Sigmoid colon (tissue), 7 donors: ENCODE measurements at places on chromosomes 7 and 10. TPM values are rescaled to one million over a fixed set of nuclear protein-coding genes. Genes with fewer than 3 reads are reported as not detected.

DNA sequence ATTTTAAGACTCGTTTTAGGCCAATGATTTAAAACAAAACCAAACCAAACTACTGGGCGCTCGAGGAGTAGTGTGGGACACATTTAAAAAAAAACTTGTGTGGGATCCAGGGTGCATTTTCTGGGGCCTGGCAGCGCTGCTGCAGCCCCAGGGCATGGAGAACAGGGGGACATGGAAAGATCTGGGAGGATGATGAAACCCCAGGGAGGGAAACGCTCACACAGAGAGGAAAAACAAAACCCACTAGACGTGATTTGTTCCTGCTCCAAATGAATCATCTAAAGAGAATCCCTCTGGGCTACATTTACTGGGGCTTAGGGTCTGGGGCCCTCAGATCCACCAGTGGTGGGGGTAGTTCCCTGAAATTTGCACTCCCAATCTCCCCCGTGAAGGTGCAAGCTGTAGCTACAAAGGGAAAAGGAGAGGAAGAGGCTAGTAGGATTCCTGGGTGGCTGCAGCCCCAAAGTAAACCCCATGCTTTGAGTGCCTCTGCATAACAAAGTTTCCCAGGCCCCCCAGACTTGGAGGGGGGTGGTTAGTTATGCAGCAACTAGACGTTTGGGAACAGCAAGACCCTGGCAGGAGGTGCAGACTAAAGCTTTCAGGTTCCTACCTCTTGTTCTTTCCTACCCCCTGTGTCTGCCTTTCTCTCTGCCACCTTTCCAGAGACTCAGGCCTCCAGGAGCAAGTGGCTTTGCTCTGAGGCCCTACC lies 14.5 kb upstream of the HOXA13 start:
- H3K4me3 ChIP-seq = no peak overlapping the region
- H3K27ac ChIP-seq = no peak overlapping the region
- no peaks in the 10 kb centered on the region for H3K4me1 ChIP-seq
- peaks cover 13% of the 10 kb centered on the region for H3K27me3 ChIP-seq
- no peak for DNase-seq

- H3K4me1 ChIP-seq = peaks cover 20% of the 10 kb centered on the region
- H3K4me3 ChIP-seq = no peak overlapping the region
- H3K36me3 ChIP-seq = peaks cover 49% of the 10 kb centered on the region
- peak overlapping the region; percentile 96 for H3K27ac ChIP-seq
- no peaks in the 10 kb centered on the region for H3K27me3 ChIP-seq
These were observed 7.0 kb downstream of the AIMP2 start for GRCh38 chr7:6015917-6016652.

GRCh38 chr7:130476297-130477150 lies 15.4 kb upstream of the MEST start:
- H3K27ac ChIP-seq = no peak overlapping the region
- no peaks in the 10 kb centered on the region for H3K36me3 ChIP-seq
- DNase-seq = no peak
- no peaks in the 10 kb centered on the region for H3K4me1 ChIP-seq

DNA sequence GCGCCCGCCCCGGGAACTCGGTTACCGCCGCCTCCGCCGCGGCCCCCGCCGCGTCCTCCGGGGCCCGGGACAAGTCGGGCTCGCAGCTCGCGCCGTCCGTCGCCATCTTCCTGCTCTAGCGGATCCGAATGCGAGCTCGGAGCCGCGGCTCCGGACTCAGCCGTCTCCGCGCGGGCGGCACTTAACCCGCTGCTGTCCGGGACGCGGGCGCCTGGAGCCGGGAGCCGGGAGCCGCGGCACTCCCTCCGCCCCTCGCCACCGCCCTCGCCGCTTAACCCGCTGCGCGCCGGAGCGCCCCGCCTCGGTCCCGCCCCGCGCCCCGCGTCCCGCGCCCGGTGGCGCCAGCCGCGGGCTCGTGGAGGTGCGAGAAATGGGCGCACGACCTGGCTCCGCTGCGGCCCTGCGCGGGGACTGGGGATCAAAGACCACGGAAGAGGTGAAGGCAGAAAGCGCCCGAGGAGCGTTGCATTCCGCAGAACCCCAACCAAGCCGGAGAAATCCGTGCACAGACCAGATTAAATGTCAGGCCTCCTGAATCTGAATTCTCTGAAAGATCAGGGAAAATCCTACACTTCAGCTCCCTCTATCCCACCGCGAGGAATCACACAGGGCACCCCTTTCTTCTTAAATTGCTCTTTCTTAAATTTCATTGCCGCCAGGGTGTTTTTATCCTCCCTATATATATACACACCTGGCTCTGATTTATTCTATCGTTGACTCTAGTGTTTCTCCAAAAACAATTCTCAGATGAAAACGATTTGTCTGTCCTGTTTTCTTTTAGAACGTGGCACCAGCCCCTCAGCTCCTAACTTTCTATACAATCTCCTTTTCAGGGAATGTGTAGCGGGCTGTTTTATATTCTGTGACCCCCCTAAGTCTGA lies at the start of gene CTTNBP2:
TSS of gene CTTNBP2 (minus strand) at position 132 of the 881 bp plus-strand sequence. CDS start at position 106, 26 bp downstream.
- peak within 1 kb of the TSS; percentile 71 for H3K4me3 ChIP-seq
- peak within 1 kb of the TSS; percentile 72 for H3K27ac ChIP-seq
- no peaks in the 10 kb centered on the region for H3K36me3 ChIP-seq
- peaks cover 35% of the 10 kb centered on the region for H3K4me1 ChIP-seq

- DNase-seq = no peak
- no peaks in the 10 kb centered on the region for H3K36me3 ChIP-seq
- no peaks in the 10 kb centered on the region for H3K27me3 ChIP-seq
- no peaks in the 10 kb centered on the region for H3K4me1 ChIP-seq
These were observed 16.8 kb upstream of the HBP1 start for GRCh38 chr7:107152011-107152410.

GRCh38 chr10:96548589-96548988 lies 34.9 kb upstream of the TLL2 start:
- H3K4me1 ChIP-seq = no peaks in the 10 kb centered on the region
- no peaks in the 10 kb centered on the region for H3K27me3 ChIP-seq
- peaks cover 28% of the 10 kb centered on the region for H3K36me3 ChIP-seq
- no peak for DNase-seq
- H3K27ac ChIP-seq = no peak overlapping the region
- H3K4me3 ChIP-seq = no peak overlapping the region

GRCh38 chr7:52009181-52009580 lies 692.6 kb upstream of the COBL start:
- no peak for DNase-seq
- no peaks in the 10 kb centered on the region for H3K4me1 ChIP-seq
- H3K27me3 ChIP-seq = no peaks in the 10 kb centered on the region
- H3K27ac ChIP-seq = no peak overlapping the region

- H3K4me3 ChIP-seq = peak overlapping the region; percentile 68
- H3K27ac ChIP-seq = peak overlapping the region; percentile 94
- no peaks in the 10 kb centered on the region for H3K27me3 ChIP-seq
- no peaks in the 10 kb centered on the region for H3K36me3 ChIP-seq
- peak; percentile 77 for DNase-seq
These were observed 719 bp downstream of the DPY19L1 start for GRCh38 chr7:35036361-35037171.

- H3K27ac ChIP-seq = no peak overlapping the region
- no peak for DNase-seq
- no peaks in the 10 kb centered on the region for H3K36me3 ChIP-seq
- no peak overlapping the region for H3K4me3 ChIP-seq
- H3K27me3 ChIP-seq = no peaks in the 10 kb centered on the region
- H3K4me1 ChIP-seq = no peaks in the 10 kb centered on the region
These were observed 6.5 kb upstream of the HERPUD2 start for GRCh38 chr7:35701287-35701900.

DNA sequence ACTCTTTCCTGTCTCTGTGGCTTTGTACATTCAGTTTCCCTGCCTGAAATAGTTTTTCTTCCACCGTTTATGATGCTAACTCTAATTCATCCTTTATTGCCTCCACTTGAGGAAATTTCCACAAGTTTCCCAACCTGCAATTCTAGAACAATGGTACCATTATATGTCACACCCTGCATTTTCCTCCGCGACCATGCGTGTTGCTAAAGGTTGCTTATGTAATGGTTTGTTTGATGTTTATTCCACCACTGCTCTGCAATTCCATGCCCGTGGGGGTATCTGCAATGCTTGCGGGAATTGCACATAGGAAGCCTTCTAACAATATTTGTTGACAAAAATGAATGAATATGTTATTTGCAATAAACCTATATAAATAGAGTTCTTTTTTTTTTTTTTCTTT lies 69.5 kb upstream of the ST8SIA6 start:
- H3K27ac ChIP-seq = no peak overlapping the region
- no peak for DNase-seq
- no peaks in the 10 kb centered on the region for H3K4me1 ChIP-seq
- H3K36me3 ChIP-seq = no peaks in the 10 kb centered on the region
- no peak overlapping the region for H3K4me3 ChIP-seq

DNA sequence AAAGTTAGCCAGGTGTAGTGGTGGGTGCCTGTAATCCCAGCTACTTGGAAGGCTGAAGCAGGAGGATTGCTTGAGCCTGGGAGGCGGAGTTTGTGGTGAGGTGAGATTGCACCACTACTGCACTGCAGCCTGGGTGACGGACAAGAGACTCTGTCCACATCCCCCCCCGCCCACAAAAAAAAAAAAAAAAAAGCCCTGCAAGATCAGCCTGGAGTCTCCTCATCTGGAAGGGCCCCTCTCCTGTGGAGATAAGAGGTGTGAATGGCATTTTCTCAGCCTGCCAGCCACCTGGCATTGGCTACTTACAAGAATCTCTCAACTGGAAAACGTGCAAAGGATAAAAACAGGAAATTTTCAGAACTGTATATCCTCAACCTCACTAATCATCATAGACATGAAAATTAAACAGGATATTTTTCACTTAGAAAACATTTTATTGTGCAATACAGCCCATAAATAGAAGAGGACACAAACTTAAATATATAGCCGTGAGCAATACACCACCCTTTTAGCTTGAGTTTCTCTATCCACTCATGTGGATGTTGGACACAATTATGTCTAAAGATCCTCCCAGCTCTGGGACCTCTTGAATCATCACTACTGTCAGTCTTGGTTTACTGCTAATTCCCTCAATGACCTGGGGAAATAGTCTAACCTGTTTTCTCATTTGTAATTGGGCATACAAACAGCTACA lies 11.3 kb upstream of the TSPAN15 start:
- H3K36me3 ChIP-seq = no peaks in the 10 kb centered on the region
- peaks cover 19% of the 10 kb centered on the region for H3K4me1 ChIP-seq
- H3K27me3 ChIP-seq = no peaks in the 10 kb centered on the region
- peak overlapping the region; percentile 44 for H3K27ac ChIP-seq
- no peak overlapping the region for H3K4me3 ChIP-seq

GRCh38 chr10:22765660-22766547 lies 51.5 kb upstream of the PIP4K2A start:
- DNase-seq = no peak
- no peak overlapping the region for H3K4me3 ChIP-seq
- no peaks in the 10 kb centered on the region for H3K27me3 ChIP-seq
- H3K27ac ChIP-seq = no peak overlapping the region
- H3K36me3 ChIP-seq = no peaks in the 10 kb centered on the region
- no peaks in the 10 kb centered on the region for H3K4me1 ChIP-seq

- H3K27me3 ChIP-seq = no peaks in the 10 kb centered on the region
- H3K27ac ChIP-seq = no peak overlapping the region
- H3K4me3 ChIP-seq = no peak overlapping the region
- DNase-seq = no peak
- H3K36me3 ChIP-seq = no peaks in the 10 kb centered on the region
These were observed 66.9 kb upstream of the TFEC start for GRCh38 chr7:116097365-116098009.

DNA sequence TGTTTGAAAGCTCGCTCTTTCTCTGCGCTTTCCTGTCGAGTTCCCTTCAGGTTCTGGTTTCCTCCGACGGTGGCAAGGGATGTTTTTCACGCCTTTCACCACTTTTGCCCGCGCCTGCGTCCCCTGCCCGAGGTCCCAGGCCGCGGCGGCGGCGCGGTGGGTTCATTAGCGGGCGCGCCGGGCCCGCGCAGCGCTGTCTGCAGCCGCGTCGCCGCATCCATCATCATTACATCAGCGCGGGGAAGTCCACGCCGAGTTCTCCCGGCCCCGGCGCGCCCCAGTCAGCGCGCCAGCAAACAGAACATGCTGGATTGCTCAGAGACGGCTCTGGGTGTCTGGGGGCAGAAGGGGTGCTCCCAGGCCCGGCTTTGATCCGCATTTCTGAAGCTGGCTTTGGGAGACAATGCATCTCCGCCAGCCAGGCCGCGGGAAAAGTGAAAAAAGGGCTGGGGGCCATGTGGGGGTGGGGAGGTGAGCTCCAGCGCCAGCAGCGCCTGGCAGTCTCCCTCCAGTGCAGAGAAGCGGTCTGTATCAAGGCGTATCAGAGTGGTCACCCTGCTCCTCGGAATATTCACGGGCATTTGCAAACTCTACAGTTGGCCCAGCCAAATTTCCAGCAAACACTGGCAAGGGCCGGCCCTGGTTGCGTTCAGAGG lies 8.9 kb downstream of the GLI3 start:
- H3K4me1 ChIP-seq = peaks cover 60% of the 10 kb centered on the region
- no peaks in the 10 kb centered on the region for H3K36me3 ChIP-seq
- DNase-seq = peak; percentile 75
- no peaks in the 10 kb centered on the region for H3K27me3 ChIP-seq
- H3K27ac ChIP-seq = peak overlapping the region; percentile 43
- H3K4me3 ChIP-seq = peak overlapping the region; percentile 40

GRCh38 chr7:120273476-120273975 lies 551 bp downstream of the KCND2 start:
- H3K4me1 ChIP-seq = peaks cover 10% of the 10 kb centered on the region
- H3K27me3 ChIP-seq = no peaks in the 10 kb centered on the region
- no peaks in the 10 kb centered on the region for H3K36me3 ChIP-seq
- peak overlapping the region; percentile 48 for H3K4me3 ChIP-seq

GRCh38 chr7:71488308-71488707 lies 356.4 kb downstream of the GALNT17 start:
- no peaks in the 10 kb centered on the region for H3K4me1 ChIP-seq
- no peaks in the 10 kb centered on the region for H3K27me3 ChIP-seq
- H3K36me3 ChIP-seq = no peaks in the 10 kb centered on the region
- H3K4me3 ChIP-seq = no peak overlapping the region

DNA sequence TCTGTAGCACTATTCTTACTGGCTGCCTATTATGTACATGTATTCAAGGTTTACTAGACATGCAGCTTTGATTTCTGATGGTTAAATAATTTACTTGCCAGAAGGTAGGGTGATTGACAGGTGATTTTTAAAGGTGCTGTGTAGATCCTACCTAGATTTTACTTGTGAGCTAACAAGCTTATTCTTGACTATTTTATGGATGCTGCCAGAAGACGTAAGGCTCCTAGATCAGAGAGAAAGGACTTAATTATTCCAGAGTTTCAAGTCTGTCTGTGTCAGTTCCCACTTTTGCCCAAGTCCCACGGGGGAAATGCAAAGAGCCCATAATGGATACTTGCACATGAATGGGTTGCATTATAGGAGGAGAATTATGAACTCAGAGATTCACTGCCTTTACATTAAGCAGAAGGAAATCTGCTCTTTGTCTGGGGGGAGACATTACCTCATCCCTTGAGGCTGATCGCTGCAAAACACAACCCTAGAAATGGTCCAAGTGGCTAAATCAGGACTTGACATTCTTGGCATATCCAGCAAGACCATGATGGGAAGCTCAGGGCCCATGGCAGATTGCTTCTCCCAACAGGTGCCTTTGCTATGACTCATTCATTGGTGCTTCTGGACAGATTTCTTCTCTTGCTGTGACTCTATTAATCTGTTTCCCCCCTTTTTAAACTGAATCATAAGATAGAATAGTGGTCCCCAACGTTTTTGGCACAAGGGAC lies 32.1 kb downstream of the GPR158 start:
- no peak overlapping the region for H3K4me3 ChIP-seq
- H3K36me3 ChIP-seq = no peaks in the 10 kb centered on the region
- no peaks in the 10 kb centered on the region for H3K4me1 ChIP-seq
- DNase-seq = no peak
- H3K27ac ChIP-seq = no peak overlapping the region
- H3K27me3 ChIP-seq = no peaks in the 10 kb centered on the region

GNAT3 gene
- not detected for polyA plus RNA-seq

RARRES2 gene
- polyA plus RNA-seq = 289 TPM

RPA3 gene
- polyA plus RNA-seq = 44.4 TPM

CRPPA gene
- polyA plus RNA-seq = 1.2 TPM

PLEKHS1 gene
- polyA plus RNA-seq = 3.6 TPM

RAPGEF5 gene
- 8.8 TPM for polyA plus RNA-seq

EBLN1 gene
- not detected for polyA plus RNA-seq
